ENCODE measurements at places on chromosomes 5 and 9. TPM values are rescaled to one million over a fixed set of nuclear protein-coding genes. Genes with fewer than 3 reads are reported as not detected.

The TAF1L gene
- 0.02 TPM for total RNA-seq

The GRXCR2 gene
- not detected for total RNA-seq

GRCh38 chr5:42645138-42645537 is 111.5 kb upstream of the CCDC152 start:
- H3K27me3 ChIP-seq, result no peaks in the 10 kb centered on the region
- peak; percentile 27 for DNase-seq
- no peak overlapping the region for H3K4me3 ChIP-seq

DNA sequence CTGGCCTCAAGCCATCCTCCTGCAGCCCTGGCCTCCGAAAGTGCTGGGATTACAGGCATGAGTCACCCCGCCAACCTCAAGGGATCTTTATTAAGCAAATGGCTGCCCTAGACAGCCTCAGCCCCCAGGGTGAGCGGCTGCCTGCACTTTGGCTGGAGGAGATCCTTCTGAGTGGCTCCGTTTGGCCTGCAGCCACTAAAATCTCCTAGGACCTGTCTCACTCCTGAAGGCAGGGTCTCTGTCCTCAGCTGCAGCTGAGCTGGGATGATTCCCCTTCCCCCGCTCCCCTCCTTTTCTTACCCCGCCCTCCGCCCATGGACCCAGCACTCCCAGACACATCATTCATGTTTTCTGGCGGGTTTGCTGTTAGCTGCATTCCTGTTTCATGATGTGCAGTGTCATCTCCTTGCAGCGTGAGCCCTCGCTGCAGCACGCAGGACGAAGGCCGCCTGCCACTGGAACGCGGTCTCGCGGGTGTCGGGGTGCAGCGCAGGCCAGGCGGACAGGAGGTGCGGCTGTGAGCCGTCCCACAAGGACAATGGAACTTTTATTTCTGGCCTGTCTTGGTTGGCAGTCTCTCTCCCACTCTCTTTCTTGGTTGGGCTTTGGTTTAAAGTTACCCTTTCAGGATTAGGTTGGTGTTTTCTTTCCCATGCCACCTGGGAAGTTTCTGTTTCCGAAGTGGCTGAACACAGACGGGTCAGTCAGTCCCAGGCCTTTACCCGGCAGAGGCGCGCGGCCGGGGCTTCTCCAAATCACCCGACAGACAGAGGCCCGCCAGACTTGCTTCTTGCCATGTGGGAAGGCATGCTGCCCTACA is 137.1 kb downstream of the FOXD1 start:
- H3K36me3 ChIP-seq, result no peaks in the 10 kb centered on the region
- no peaks in the 10 kb centered on the region for H3K27me3 ChIP-seq
- H3K4me3 ChIP-seq, result no peak overlapping the region
- H3K27ac ChIP-seq, result peak overlapping the region; percentile 94

DNA sequence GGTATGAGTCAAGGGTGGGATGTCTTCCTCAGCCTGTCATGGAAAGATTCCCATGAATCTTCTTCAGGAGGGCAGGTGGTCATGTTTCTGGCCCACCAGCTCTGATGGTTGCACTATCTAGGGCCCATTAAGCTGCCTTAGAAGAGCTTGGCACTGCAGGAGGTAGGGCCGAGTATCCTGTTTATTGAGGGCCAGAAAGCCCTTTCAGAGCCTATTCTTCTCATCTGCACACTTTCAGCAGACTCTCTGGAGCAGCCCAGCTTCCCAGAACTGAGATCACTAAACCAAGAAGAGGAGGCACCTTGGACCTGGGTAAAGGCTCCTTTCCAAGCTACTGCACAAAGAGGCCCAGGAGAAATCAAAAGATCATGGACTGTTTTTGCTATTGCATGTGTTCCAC is 146.5 kb downstream of the MTX3 start:
- DNase-seq, result no peak
- peaks cover 14% of the 10 kb centered on the region for H3K4me1 ChIP-seq
- H3K4me3 ChIP-seq, result no peak overlapping the region
- H3K27me3 ChIP-seq, result peaks cover 2% of the 10 kb centered on the region
- no peaks in the 10 kb centered on the region for H3K36me3 ChIP-seq

DNA sequence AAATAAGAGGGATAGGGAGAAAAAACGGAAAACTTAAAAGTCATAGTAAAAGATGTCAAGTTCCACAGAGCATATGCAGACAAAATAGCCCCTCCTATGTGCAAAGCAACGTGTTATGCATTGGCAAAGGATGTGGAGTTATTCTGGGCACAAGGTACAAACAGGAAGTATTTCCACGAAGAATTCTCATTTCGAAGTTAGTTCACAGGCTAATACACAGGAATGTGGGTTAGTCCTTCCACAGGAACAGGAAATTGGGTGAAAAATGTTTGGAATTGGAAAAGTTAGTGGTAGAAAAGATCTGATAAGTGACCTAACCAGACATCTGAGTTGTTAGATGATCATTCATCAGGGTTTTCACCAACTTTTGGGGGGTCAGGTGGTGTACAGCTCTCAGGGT is 326.6 kb downstream of the EBF1 start:
- DNase-seq, result no peak
- no peaks in the 10 kb centered on the region for H3K27me3 ChIP-seq
- H3K4me1 ChIP-seq, result peaks cover 4% of the 10 kb centered on the region
- H3K27ac ChIP-seq, result no peak overlapping the region
- H3K4me3 ChIP-seq, result no peak overlapping the region

- peaks cover 58% of the 10 kb centered on the region for H3K27me3 ChIP-seq
- no peak overlapping the region for H3K27ac ChIP-seq
- H3K4me3 ChIP-seq, result no peak overlapping the region
- H3K36me3 ChIP-seq, result no peaks in the 10 kb centered on the region
- peaks cover 23% of the 10 kb centered on the region for H3K4me1 ChIP-seq
These were observed 46.8 kb upstream of the NKD2 start for GRCh38 chr5:961711-962240.

- DNase-seq, result peak; percentile 71
- no peak overlapping the region for H3K4me3 ChIP-seq
- peaks cover 15% of the 10 kb centered on the region for H3K4me1 ChIP-seq
- no peaks in the 10 kb centered on the region for H3K36me3 ChIP-seq
- H3K27ac ChIP-seq, result peak overlapping the region; percentile 80
These were observed 200.8 kb downstream of the MAT2B start for GRCh38 chr5:163706053-163706771.

All from astrocyte (in vitro differentiated cells and primary cell).